ENCODE measurements at places on chromosomes 2 and 18.
A peak's percentile ranks its signal among the peaks of the same experiment; 100 is the strongest.

- no peak for DNase-seq
These were observed 158.1 kb downstream of the METTL4 start for GRCh38 chr18:2412996-2413751.

GRCh38 chr2:29226375-29226774, 111.2 kb downstream of the CLIP4 start:
- DNase-seq = no peak

DNA sequence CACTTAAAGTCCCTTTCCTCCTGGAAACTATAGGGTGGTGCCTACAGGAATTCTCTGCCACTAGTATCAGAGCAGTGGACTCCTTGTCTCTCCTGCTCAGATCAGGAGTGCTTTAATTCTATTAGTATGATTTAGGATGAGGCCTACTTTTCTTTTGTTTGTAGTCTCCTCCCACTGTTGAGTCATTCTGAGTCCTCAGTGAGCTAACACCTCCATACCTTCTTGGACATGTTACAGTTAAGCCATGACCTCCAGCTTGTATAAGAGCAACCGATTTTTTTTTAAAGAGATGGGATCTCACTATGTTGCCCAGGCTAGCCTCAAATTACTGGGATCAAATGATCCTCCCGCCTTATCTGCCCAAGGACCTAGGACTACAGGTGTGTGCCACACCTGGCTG, 48.7 kb upstream of the OTOF start:
- DNase-seq = no peak

DNA sequence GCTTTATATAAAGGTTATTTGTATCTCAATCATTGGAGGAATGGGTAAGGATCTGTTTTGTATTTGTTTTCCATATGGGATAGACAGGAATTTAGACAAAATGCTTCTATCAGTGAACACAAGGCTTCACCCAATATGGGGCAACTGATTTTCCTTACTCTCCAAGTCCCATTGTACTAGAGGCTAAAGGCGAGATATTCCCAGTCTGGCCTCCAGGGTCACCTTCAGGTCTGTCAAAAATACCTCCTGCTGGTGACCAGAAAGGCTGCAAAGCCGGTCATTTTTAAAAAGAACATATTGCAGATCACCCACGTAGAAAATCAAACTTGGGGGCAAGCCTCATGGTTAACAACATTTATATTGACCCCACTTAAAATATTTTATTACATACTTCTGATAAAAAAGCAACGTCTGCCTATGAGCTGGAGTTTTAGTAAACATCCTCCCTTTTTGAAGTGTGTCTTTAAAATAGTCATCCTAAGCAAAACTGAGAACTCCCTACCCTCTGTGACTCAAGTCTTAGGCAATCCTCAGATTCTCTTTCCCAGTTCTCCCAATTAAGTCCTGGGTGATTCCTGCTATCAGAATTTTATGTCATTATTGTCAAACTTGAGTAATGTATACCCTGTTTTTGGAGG, 276.6 kb downstream of the MREG start:
- DNase-seq = no peak

GRCh38 chr2:74922592-74923227, 35.7 kb upstream of the POLE4 start:
- no peak for DNase-seq

- DNase-seq = no peak
These were observed 83.9 kb downstream of the MARCO start for GRCh38 chr2:119025762-119026351.

- no peak for DNase-seq
These were observed 39.4 kb upstream of the SMAD2 start for GRCh38 chr18:47969816-47970215.

DNA sequence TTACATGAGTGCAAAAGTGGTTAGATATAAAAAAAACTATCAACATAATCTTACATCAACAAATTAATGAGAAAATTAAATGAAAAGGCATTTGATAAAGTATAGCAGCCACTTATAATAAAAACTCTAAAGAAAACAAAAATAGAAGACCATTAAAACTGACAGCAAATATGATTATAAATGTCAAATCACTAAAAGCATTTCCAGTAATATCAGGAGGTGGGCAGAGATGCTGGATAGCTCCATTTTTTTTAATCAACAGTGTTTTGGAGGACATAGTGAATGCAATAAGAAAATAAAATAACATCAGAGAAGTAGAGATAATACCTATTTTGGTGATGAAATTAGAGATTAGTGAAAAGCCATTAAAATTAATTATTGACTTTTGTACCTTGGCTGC, 173.4 kb downstream of the LRRTM4 start:
- no peak for DNase-seq

GRCh38 chr2:52629531-52629930, 1138.1 kb upstream of the CHAC2 start:
- DNase-seq = no peak

- no peak for DNase-seq
These were observed 21.0 kb downstream of the MYO1B start for GRCh38 chr2:191266201-191266600.

- DNase-seq = no peak
These were observed 48.0 kb upstream of the CTLA4 start for GRCh38 chr2:203819434-203820133.

- DNase-seq = peak; percentile 83
These were observed 133.7 kb downstream of the COMMD1 start for GRCh38 chr2:62038975-62039771.

- no peak for DNase-seq
These were observed 5.0 kb downstream of the TFPI start for GRCh38 chr2:187549193-187549592.

DNA sequence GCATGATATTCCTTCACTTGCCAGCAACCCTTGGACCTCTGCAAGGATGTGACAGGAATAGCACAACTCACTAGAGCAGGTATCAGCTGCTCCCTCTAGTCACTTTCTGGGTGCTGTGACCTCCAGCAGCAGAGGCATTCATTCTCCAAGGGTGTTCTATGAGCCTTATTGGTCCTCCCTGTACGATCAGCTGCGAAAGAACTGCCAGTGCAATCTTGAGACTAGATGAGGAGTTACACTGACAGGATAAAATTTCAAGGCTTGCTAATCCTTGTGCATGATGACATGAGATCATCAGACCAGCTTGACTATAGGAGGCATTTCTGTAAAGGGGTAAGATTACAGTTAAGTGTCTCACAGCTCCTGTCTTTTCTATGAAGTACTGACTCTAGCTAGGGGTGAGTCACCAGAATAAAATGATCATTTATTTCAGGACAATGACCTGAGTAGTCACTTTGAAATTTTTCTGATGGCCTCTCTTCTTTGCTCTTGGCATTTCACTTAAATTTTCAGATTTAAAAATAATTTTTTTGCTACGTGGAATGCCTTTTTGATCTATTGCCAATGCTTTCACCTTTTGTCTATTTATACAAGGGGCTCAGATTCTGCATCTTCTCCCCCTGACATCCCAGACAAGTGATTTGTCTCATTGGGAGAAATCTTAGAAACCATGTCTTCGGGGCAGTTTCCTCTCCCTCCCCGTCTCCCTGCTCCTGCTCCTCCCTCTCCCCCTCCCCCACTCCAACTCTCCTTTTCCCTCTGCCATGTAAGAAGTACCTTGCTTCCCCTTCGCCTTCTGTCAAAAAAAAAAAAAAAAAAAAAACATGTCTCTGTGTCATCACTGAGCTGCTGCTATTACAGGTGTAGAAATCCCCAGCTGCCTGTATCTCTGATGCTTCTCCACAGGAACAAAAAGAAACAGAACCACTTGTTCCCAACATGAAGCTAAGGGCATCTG, 49.2 kb upstream of the FRZB start:
- no peak for DNase-seq

GRCh38 chr2:120267348-120267747, 14.7 kb downstream of the RALB start:
- no peak for DNase-seq

DNA sequence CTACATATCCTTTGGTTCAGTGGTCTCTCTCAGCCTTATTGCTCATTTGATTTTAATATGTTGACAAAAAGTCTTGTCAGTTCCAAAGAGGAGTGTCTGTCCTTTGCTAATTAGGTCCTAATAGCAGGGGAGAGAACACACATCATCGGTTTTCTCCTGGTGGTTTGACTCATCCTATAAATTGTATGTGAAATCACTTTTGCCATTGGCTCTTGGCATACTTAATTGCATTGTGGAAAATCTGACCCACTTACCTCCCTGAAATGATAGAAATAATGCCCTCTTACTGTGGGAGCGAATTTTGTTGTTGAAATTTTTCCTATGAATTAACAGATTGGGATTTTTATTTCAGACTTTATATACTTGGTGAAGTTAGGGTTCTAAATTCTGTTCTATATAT, 58.3 kb downstream of the MTCL1 start:
- DNase-seq = no peak

DNA sequence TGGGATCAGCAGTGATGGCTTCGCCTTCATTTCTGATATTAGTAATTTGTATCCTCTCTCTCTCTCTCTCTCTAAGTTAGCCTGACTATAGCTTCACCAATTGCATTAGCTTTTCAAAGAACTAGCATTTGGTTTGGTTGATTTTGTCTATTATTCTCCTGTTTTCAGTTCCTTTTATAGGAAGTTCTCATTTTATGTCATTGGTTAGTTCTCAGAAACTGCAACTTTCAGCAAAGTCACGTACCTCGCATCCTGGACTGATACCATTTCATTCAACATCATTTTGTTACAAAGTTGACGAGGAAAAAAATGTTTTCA, 450.8 kb downstream of the EIPR1 start:
- DNase-seq = no peak

GRCh38 chr18:35582899-35583558, 1.5 kb downstream of the GALNT1 start:
- DNase-seq = no peak

DNA sequence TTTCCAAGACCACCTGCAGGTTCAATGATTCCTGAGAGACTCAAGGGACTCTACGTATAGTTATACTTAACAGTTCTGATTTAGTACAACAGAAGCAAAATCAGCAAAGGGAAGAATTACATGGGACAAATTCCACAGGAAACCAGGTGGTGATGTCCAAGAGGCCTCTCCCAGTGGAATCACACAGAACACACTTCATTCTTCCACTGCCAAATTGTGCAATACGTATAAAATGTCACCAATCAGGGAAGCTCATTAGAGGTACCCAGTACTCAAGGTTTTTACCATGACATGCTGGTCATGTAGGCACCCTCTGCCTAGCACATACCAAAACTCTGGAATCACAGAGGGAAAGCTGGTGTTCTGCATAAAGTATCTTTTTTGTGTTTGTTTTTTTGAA, 22.4 kb downstream of the CAPG start:
- no peak for DNase-seq

- no peak for DNase-seq
These were observed 38.0 kb downstream of the ADNP2 start for GRCh38 chr18:80147037-80147417.

- no peak for DNase-seq
These were observed 10.1 kb upstream of the SPAG16 start for GRCh38 chr2:213274143-213274542.

DNA sequence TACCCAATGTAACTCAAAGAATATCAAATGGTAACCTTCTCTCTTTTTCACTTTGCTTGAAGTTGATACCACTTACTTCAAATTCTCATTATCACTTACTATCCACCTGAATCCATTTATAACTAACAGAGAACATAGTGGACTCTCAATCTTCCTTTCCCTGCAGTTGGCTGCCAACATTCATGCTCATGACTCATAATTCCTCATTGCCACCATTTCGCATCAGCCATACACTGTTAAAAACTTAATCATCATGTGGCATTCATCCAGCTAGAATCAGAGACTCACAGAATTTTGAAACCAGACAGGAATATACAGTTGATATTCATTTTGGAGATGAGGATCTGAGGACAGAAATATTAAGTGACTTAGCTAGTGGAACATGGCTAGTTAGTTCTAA, 56.8 kb downstream of the SLC4A10 start:
- no peak for DNase-seq

DNA sequence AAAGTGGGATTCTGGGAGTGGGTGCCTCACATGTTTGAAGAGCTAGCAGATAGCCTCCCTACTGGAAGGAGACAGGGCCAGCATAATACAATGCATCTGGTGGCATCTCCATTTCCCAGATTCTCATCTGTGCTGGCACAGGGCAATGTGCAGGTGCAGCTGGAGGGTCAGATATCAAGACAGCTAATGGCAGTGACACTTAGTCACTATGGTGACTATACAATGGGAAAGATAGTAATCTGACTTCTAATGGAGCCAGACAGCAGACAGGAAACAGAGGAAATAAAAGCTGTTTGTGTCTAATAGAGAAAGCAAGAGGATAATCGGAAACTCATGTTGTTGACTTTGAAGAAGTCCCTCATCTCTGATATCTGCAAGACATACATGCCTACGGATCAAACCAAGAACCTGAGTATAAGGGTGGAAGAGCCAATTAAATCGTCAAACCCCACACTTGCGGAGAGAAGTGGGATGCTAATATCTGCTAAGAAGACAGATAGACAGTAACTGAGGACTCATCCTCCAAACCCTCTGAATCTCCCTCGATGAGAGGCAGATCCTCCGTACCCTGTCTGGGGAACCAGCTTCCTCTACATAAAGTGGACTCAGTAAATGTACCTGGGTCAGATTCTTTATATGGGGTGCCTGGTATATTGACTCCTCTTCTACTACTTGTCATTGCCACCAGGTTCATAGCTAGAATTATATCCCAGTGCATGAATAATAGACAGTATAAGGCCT, 692.7 kb downstream of the SOCS6 start:
- no peak for DNase-seq

DNA sequence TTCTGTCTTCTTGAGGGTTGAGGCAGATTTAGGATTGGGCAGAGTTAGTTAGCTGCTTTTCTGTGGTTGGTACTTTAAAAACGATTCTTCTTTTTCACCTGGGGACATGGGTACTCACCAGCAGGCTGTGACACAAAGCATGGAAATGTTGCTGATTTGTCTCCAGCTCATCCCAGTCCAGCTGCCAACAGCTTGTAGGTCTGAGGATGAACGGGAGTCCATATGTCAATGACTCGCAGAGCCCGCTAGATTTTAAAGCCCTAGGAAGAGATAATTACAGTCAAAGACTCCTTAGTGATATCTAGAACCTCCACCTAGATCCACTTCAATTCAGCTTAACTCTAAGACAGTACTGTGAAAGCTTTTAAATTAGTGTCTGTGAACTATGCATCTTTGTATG, 20.8 kb downstream of the DOK1 start:
- no peak for DNase-seq

DNA sequence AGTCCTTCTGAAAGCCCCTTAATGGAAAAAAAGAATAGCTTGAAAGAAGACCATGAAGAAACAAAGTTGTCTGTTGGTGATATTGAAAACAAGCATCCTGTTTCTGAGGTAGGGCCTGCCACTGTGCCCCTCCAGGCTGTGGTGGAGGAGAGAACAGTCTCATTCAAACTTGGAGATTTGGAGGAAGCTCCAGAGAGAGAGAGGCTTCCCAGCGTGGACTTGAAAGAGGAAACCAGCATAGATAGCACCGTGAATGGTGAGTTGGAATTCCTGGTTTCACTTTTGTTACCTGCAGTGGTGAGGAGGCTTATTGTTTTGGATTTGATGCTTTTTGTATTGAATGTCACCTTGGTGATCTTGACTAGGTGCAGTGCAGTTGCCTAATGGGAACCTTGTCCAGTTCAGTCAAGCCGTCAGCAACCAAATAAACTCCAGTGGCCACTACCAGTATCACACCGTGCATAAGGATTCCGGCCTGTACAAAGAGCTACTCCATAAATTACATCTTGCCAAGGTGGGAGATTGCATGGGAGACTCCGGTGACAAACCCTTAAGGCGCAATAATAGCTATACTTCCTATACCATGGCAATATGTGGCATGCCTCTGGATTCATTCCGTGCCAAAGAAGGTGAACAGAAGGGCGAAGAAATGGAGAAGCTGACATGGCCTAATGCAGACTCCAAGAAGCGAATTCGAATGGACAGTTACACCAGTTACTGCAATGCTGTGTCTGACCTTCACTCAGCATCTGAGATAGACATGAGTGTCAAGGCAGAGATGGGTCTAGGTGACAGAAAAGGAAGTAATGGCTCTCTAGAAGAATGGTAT, 13.3 kb downstream of the SLC20A1 start:
- DNase-seq = no peak

All from GM13976 (cell line).